GM12878 (cell line): ENCODE measurements at places on chromosomes 6 and 20.

GRCh38 chr20:575230-575629, 31.6 kb upstream of the CSNK2A1 start:
- no peak for DNase-seq

- no peak for DNase-seq
These were observed 82.7 kb downstream of the LYRM2 start for GRCh38 chr6:89555806-89556205.

DNA sequence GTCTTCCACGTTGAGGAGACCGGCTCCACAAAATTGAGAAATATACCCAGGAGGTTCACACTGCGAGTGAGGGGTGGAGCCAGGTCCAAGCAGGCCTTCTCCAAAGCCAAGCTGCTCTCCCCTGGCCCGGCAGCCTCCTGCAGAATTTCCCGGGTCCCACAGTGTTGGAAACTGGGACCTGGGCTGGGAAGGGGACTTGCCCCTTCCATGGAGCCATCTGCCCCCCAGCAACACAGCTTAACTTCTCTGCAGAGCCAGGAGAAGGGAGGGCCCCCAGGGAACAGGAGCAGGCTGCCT, 35.4 kb downstream of the MDFI start:
- no peak for DNase-seq

GRCh38 chr20:31678389-31679356, 41.0 kb downstream of the COX4I2 start:
- DNase-seq: no peak
